ENCODE measurements at places on chromosomes 6 and 20. TPM values are rescaled to one million over a fixed set of nuclear protein-coding genes. Genes with fewer than 3 reads are reported as not detected.

Gene MYL9
- 6.8 TPM for total RNA-seq

Gene CST9L
- total RNA-seq, result not detected

Gene TRIM40
- total RNA-seq, result 0.09 TPM

Gene SLC32A1
- not detected for total RNA-seq

Gene SLC22A16
- total RNA-seq, result 1.9 TPM

Gene EFCAB8
- total RNA-seq, result 0.33 TPM

Gene OOEP
- total RNA-seq, result not detected

Gene RIPOR3
- 12.2 TPM for total RNA-seq

Gene FAM83C
- total RNA-seq, result under 0.01 TPM

Gene SLC35D3
- 0.09 TPM for total RNA-seq

Gene SLCO4A1
- total RNA-seq, result 3.4 TPM

GRCh38 chr6:22568854-22569253 lies 512 bp upstream of the HDGFL1 start:
- no peak for DNase-seq
- no peaks in the 10 kb centered on the region for H3K4me1 ChIP-seq
- H3K36me3 ChIP-seq, result no peaks in the 10 kb centered on the region

DNA sequence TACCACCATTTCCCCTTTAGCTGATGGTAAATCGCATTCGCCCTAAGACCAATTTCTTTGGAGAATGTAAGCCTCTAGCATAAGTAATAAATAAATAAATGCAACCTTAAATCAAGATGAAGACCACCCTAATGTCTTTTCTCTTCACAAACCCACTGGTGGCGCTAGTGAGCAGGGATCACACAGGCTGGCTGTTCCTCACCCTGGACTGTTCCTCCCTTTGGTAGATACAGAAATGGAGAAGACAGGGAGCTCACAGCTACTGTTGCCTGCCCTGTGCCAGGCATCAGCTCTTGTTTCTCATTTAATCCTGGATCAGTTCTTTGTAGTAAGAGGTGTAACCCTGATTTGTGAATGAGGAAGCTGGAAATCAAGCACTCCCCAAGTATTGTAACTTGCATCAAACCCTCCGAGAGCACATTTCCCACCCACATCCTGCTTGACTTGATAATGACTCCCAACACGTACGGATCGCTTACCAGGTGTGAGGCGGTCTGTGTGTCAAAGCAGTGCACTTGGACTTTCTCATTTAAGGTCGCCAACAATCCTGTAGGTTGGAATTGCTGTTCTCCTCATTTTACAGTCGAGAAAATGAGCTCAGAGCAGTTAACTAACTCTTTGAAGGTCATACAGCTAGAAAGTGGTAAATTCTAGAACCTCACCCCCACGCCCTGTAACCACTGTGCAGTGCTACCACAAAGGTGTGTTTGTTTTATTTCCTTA lies 236.1 kb downstream of the TSHZ2 start:
- no peaks in the 10 kb centered on the region for H3K4me1 ChIP-seq
- H3K27ac ChIP-seq, result no peak overlapping the region
- H3K27me3 ChIP-seq, result no peaks in the 10 kb centered on the region

GRCh38 chr6:7805850-7806214 lies 79.9 kb downstream of the BMP6 start:
- no peaks in the 10 kb centered on the region for H3K4me1 ChIP-seq
- H3K27ac ChIP-seq, result no peak overlapping the region
- H3K36me3 ChIP-seq, result no peaks in the 10 kb centered on the region
- no peak for DNase-seq

- H3K4me3 ChIP-seq, result no peak overlapping the region
- H3K36me3 ChIP-seq, result no peaks in the 10 kb centered on the region
- no peaks in the 10 kb centered on the region for H3K4me1 ChIP-seq
- no peak for DNase-seq
These were observed 599.1 kb downstream of the QKI start for GRCh38 chr6:164013480-164014208.

DNA sequence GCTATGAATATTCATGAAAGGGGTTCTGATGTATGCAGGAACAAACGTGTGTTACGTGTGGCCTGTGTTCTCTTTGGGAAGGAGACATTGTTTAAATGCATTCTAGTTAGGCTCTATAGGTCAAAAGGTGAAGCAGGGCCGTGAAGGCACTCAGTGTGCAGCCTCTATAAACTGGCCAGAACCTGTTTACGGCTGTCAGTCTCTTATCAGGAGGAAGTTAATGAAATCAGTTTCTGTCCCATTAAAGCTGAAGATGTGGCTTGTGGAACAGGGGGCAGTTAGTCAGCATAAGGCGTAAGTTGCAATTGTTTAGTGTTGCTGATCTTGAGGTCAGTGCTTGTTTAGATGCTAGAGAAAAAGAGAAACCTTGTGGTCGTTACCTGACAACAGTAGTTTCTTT lies 111.5 kb upstream of the KCNG1 start:
- DNase-seq, result no peak
- no peaks in the 10 kb centered on the region for H3K4me1 ChIP-seq
- H3K27me3 ChIP-seq, result no peaks in the 10 kb centered on the region
- no peak overlapping the region for H3K4me3 ChIP-seq
- H3K36me3 ChIP-seq, result no peaks in the 10 kb centered on the region
- no peak overlapping the region for H3K27ac ChIP-seq

DNA sequence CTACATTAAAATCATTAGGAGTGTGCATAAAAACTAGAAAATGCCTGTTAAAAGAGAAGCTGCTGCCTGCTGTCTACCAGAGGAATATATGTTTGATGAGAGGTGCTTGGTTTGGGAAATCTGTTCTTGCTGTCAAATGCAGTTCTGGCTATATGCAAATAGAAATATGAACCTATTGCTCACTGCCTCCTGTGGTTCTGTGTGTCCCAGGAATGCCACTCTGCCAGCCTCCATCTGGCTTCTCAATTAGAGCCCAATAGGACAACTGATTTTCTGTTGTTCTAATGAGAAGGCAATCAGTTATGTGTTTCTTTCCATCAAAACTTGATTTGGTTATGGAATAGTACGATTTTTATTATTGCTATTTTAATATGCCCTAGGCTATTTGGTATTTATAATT lies 759.7 kb downstream of the HDGFL1 start:
- no peaks in the 10 kb centered on the region for H3K36me3 ChIP-seq
- H3K27ac ChIP-seq, result no peak overlapping the region
- no peaks in the 10 kb centered on the region for H3K27me3 ChIP-seq

DNA sequence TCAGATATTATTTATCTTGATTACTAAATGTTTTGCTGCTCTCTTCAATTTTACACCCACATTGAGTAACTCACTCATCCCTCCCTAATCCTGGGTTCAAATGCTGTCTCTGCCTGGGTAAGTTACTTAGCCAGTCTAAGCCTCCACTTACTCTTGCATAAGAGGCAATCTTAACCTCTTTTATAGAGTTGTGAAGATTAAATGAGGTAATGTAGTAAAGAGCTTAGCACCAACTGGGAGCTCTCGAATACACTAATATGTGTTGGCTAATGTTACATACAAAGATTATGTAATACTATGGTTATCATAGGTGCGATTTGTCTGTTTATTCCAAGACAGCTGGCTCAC lies 134.4 kb upstream of the STMND1 start:
- H3K4me3 ChIP-seq, result no peak overlapping the region
- no peak for DNase-seq
- H3K4me1 ChIP-seq, result no peaks in the 10 kb centered on the region

- no peaks in the 10 kb centered on the region for H3K4me1 ChIP-seq
- no peaks in the 10 kb centered on the region for H3K27me3 ChIP-seq
- H3K27ac ChIP-seq, result no peak overlapping the region
These were observed 6.0 kb downstream of the ENPP3 start for GRCh38 chr6:131642987-131643611.

DNA sequence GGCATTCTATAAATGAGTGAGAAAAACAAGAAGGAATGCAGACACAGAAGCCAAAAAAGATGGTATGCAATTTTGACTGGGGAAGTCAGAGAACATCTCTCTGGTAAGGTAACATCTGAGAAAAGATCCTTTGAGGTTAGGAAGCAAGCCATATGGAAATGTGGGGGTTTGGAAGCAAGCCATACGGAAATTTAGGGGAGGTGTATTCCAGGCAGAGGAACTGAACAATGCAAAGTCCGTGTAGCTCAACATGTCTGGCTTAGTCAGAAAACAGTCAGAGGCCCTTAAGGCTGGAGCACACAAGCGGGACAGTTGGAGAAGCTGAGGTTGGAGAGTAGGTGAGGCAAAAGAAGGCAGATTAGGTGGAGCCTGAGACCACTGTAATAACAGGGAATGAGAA lies 35.3 kb downstream of the RALGAPA2 start:
- peaks cover 9% of the 10 kb centered on the region for H3K4me1 ChIP-seq
- H3K36me3 ChIP-seq, result no peaks in the 10 kb centered on the region
- no peak for DNase-seq
- no peak overlapping the region for H3K27ac ChIP-seq

DNA sequence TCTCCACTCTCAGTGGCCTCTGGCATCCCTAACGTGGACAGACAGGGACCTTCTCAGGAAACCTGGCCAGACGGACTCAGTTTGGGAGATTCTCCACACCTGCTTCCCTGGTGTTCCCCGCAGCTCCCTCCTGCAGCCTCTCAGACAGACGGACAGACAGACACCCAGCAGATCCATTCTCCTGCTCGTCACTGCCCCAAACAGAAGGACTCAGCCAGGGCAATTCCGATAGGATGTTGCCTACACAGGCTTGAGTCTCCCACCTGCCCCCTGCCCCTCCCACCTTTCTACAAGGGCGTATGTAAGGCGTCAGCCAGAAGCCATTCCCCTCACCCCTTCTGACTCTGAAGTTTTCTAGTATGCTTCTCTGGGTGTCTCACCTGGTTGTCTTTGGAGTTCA lies 428 bp downstream of the CCM2L start:
- no peaks in the 10 kb centered on the region for H3K4me1 ChIP-seq
- H3K27ac ChIP-seq, result no peak overlapping the region
- no peak overlapping the region for H3K4me3 ChIP-seq
- H3K36me3 ChIP-seq, result no peaks in the 10 kb centered on the region
- peaks cover 2% of the 10 kb centered on the region for H3K27me3 ChIP-seq
- DNase-seq, result no peak

DNA sequence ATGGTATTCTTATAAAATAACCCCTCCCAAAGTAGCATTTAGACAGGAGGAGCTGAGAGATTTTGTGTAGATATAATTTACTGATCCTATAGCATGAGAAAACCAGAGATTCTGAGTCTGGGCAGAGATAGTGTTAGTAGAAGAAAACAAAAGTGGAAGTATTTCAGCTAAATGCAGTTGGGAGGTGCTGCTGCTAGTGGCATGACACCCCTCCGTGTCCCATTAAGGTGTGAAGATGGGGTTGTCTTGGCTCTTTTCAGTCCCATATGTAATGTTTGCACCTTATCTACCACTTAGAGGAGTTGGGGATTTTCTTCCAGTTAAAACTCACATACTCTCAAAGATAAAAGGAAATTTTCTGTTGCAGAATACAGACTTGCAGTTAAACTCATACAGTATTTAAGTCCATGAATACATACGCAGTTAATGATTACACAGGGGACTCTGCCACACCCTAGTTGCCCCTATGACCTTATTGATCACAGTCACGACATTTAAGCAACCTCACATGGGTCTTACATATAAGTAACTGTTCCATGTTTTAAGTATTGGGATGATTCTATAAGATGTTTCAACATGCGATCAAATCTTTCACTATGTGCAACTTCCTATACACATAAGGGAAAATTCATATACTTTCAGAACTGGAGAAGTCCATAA lies 11.5 kb downstream of the TAAR2 start:
- H3K4me3 ChIP-seq, result no peak overlapping the region
- no peaks in the 10 kb centered on the region for H3K27me3 ChIP-seq
- no peaks in the 10 kb centered on the region for H3K36me3 ChIP-seq
- DNase-seq, result no peak
- H3K4me1 ChIP-seq, result no peaks in the 10 kb centered on the region

GRCh38 chr6:35552285-35552917 lies 39.7 kb upstream of the TULP1 start:
- no peak overlapping the region for H3K27ac ChIP-seq
- H3K4me1 ChIP-seq, result no peaks in the 10 kb centered on the region
- H3K27me3 ChIP-seq, result peaks cover 2% of the 10 kb centered on the region
- peak; percentile 53 for DNase-seq
- no peak overlapping the region for H3K4me3 ChIP-seq

DNA sequence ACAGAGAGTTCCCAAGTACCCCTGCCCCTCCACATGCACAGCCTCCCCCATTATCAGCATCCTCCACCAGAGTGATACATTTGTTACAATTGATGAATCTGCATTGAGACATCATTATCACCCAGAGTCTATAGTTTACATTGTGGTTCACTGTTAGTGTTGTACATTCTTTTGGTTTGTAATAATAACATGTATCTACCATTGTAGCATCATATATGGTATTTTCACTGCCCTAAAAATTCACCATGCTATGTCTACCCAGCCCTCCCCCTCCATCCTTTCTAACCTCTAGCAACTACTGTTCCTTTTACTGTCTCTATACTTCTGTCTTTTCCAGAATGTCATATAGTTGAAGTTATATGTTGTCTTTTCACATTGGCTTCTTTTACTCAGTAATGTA lies 273.9 kb upstream of the RNF217 start:
- no peak for DNase-seq
- H3K4me1 ChIP-seq, result no peaks in the 10 kb centered on the region
- no peaks in the 10 kb centered on the region for H3K36me3 ChIP-seq
- H3K4me3 ChIP-seq, result no peak overlapping the region
- no peak overlapping the region for H3K27ac ChIP-seq

DNA sequence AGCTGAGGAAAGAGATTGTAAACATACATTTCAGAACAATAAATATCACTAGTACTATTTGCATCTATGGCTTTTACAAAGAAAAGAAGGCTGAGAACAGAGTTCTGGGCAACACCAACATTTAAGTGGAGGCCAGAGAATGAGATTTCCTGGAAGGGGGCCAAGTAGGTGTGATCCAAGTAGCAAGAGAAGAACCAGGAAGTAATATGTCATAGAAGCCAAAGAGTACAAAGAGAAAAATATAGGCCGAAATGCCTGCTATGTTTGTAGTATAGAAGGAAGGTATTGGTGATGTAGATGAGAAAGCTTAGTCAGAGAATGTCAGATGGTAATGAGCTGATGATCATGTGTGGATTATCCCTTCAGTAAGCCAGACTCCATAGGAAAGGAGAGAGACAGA lies 94.5 kb downstream of the PERP start:
- H3K4me1 ChIP-seq, result no peaks in the 10 kb centered on the region
- no peak overlapping the region for H3K4me3 ChIP-seq
- no peaks in the 10 kb centered on the region for H3K27me3 ChIP-seq
- no peaks in the 10 kb centered on the region for H3K36me3 ChIP-seq
- H3K27ac ChIP-seq, result no peak overlapping the region
- DNase-seq, result no peak

DNA sequence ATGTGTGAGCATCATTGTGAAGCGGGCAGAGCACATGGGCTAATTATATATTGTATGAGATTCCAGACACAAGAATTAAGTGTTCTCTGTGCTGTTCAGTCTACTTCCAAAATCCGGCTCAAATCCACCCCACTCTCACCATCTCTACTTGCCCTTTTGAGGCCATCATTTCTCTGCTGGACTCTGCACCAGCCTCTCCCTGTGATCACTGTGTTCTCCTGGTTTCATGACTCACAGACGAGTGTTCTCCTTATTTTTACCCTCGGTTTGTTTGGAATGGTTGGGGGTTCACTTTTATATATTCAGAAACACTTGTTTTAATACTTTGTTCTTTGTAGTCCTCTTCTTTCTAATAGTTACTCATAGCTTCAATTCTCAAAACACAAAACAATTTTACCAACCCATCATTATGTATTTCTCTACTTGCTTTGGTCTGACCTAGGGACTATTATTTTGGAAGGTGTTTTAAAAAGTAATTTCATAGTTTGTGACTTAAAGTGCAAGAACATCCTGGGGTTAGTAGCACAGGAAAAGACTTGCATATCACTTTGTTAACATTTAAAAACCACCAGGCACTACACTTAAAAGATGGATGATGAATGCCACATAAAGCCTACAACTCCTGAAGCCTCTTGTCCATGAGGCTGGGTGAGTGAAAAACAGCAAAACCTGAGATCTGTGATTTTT lies 82.7 kb downstream of the UST start:
- H3K36me3 ChIP-seq, result no peaks in the 10 kb centered on the region
- H3K4me3 ChIP-seq, result no peak overlapping the region
- no peaks in the 10 kb centered on the region for H3K27me3 ChIP-seq
- no peak overlapping the region for H3K27ac ChIP-seq
- no peak for DNase-seq
